ENCODE measurements at places on chromosomes 7 and 10.

- DNase-seq: no peak
Measured at GRCh38 chr7:95631527-95631926, 35.2 kb upstream of the PDK4 start.

- DNase-seq: no peak
Measured at GRCh38 chr7:15239801-15240200, 322.0 kb downstream of the AGMO start.

- no peak for DNase-seq
Measured at GRCh38 chr10:74750848-74751274, 75.5 kb upstream of the KAT6B start.

GRCh38 chr10:52335665-52336064, 21.6 kb downstream of the DKK1 start:
- DNase-seq: no peak

DNA sequence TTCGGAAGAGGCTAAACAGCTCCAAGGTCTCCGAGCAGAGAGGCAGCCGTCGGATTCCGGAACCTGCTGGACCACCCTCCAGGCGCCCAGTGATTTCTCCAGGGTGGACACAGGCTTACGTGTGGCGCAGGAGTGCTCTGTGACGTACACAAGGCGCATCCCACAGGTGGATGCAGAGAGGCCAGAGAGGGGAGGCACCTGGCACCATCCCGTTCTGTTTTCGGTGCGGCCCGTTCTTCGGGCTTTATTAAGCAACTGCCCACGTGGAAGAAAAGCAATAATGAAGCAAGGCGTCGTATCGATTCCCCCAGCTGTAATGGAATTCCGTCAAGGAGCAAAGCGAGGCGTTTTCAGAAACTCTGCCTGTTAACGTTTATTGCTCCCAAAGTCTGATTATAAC, 163.6 kb downstream of the PTPRN2 start:
- DNase-seq: no peak

GRCh38 chr10:69579464-69580060, 6.3 kb upstream of the NEUROG3 start:
- DNase-seq: no peak

- DNase-seq: no peak
Measured at GRCh38 chr10:27372095-27372494, 131.5 kb upstream of the ACBD5 start.

GRCh38 chr7:98907570-98907969, 29.2 kb downstream of the TRRAP start:
- no peak for DNase-seq

GRCh38 chr10:79077488-79078173, 8.9 kb downstream of the ZMIZ1 start:
- DNase-seq: no peak

DNA sequence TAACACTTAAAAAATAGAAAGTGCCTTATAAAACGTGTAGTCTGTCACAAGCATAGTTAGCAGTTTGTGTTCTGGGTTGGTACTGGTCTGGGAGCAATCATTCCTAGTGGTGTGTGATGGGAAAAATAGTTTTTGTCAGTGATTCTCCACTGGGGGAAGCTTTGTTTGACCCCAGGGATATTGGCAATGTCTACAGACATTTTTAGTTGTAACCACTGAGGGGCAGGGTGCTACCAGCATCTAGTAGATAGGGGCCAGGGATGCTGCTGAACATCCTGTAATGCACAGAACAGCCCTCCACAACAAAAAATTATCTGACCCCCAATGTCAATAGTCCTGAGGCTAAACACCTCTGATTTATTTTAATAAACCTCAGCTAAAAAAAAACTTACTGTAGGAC, 51.6 kb upstream of the CREB5 start:
- DNase-seq: no peak

DNA sequence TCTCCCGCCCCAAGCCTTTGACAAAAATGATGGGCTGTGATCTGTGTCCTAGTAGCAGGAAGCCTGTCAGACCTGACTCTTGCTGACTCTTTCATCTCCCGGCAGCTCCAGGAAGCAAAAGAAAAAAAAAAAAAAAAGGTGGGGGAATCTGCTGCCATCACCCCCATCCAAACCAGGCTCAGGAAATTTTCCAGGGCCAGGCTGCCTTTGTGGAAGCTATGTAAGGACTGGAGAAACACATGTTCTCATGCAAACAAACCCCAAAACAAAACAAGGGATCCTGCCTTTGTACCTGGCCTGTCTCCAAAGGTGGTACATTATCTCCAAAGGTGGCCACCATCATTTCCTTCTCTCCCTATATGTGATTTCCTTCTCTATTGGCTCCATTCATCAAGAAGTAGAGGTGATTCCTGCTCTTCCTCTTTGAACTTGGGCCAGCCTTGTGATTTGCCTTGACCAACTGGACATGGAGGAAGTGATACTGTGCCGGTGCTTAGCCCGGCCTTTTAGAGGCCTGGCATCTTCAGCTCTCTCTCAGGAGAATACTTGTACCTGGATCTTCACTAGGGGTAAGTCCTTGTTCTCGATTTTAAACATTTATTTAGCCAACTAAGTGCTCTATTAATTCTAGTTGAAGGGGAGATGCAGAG, 192.2 kb upstream of the SVIL start:
- DNase-seq: no peak

DNA sequence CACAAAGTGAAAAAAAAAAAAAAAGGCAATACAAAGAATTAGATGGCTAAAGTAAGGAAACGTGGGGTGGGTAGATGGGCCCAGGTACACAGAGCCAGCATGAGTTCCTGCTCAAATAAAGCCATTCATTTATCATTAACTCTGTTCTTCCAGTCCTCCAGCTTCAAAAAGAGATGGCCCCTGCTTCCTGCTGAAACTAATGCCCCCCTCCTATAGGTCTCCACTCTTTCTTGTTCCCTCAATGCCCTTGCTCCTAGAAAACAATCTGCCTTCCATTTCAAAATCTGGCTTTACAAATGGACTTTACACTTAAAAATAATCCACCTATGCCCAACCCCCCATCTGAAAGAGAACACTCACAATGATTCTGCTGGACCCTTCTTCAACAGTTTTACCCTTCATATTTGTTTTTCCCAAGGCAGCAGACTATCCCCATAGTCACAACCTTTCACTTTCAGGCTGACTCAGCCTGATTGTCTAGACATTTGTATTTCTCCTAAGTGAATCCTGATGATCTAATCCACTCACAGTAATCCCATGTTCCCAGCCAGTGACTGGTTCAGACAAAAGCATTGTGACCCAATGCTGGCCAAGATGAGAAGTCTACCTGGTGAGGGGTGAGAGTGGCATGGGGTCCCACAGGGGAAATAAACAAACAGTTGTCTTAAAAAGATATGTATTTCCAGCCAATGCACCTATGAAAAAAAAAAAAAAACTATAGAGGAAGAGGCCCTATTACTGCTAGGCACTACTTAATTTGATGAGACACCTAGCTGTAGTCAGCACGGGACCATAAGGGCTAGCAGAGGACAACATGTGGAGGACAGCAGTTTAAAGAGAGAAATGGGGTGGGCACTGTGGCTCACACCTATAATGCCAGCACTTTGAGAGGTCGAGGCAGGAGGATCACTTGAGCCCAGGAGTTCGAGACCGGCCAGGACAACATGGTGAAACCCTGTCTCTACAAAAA, 74.6 kb upstream of the GRID1 start:
- no peak for DNase-seq

- no peak for DNase-seq
Measured at GRCh38 chr7:19670806-19671205, 38.0 kb downstream of the POLR1F start.

DNA sequence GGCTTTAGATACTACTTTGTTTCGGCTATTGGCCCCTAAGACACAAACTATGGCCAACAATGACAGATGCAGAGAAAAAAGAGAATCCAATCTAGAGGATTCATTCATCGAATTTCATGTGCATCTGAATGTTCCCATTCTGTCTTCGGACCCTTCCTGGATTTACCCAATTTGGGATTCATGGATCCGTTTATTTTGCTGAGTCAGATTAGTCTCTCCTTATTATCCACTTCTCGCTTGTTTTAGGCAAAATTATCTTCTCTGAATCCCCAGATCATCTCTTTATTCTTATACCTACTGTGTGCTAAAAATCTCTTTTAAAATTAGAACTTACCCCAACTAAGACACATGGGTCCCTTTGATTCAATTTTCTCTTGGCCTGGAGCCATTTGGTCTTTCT, 6.5 kb downstream of the TRPV6 start:
- DNase-seq: no peak

DNA sequence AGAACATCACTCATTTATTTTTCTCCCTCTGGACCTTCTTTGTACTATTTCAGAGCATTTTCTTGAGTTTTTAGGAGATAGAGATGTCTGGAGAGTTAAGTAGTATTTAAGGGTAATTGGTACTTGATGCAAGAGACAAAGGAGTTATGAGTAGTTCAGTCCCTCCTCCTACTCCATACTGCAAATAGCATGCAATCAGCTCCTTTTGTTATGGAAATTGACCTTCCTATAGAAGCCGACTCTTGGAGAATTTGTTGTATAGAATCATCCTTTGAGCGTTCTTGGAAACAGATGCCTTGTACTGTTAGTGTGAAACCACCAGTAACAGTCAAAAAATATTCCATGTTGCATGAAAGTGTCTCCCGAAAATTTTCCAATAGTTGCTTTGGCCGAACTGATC, 428.2 kb upstream of the GALNT17 start:
- DNase-seq: no peak

DNA sequence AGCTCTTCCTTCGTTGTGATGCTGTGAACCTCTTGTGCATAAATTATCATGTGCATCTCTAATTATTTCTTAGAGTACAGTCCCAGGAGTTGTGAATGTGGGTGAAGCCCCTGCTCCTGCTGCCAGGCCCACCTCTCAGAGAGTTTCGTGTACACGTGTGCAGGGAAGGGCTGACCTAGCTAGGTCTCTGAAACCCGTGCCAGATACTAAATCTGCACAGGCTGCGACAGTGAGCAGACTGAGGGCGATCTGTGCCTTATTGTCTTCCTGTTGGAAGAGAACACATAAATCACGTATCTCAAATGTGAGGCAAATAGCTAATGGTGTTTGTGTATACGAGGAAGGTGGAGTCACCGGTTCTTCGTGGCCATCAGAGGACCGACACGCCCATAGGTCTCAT, 71.8 kb upstream of the DNAJB6 start:
- DNase-seq: no peak

DNA sequence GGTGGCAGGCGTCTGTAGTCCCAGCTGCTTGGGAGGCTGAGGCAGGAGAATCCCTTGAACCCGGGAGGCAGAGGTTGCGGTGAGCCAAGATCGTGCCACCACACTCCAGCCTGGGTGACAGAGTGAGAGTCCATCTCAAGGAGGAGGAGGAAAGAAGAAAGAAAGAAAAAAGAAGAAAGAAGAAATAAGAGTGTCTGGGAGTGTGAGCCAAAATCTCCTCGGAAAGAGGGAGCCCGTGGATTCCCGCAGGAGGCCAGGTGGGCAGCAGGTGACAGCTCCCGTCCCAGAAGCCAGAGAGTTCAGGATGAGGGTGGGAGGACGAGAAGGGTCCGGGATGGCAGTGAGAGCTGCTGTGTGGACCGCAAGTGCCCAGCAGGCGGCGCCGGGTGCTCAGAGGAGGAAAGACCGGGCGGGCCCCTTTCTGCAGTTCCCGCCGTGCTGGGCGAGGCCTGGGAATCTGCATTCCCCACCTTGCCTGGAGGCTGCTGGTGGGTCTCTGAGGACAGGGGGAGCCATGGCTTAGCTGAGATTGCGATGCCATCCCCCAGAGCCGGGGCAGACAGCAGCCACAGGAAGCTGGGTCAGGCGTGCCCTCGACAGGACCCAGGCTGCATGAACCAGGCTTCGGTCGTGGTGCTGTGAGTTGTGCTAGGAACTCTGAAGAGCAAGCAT, 17.1 kb upstream of the AMZ1 start:
- no peak for DNase-seq

DNA sequence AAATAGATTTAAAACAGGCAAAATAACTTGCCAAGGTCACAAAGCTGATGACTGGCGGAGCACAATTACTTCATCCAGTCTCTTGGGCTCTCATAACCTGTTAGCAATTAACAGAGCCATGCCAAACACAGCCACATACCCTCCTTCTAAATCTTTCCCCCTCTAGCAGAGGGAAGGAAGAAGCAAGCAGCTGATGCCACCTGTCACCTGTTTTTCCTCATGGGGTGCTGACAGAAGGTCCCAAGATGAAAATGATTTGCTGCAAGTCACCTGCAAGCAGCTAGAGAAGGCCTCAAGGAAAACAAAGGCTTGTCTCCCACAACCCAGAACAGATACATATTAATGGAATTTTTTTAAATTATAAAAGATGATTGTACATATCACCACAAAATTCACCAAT, 117.8 kb downstream of the GFRA1 start:
- no peak for DNase-seq
